Activated gamma-delta T cell treated with Interleukin-2 at 50 U/mL for 16 hours (primary cell): ENCODE measurements at places on chromosomes 13 and 19.

GRCh38 chr13:90928109-90928508 lies 419.4 kb upstream of the MIR17HG start:
- no peak for DNase-seq

DNA sequence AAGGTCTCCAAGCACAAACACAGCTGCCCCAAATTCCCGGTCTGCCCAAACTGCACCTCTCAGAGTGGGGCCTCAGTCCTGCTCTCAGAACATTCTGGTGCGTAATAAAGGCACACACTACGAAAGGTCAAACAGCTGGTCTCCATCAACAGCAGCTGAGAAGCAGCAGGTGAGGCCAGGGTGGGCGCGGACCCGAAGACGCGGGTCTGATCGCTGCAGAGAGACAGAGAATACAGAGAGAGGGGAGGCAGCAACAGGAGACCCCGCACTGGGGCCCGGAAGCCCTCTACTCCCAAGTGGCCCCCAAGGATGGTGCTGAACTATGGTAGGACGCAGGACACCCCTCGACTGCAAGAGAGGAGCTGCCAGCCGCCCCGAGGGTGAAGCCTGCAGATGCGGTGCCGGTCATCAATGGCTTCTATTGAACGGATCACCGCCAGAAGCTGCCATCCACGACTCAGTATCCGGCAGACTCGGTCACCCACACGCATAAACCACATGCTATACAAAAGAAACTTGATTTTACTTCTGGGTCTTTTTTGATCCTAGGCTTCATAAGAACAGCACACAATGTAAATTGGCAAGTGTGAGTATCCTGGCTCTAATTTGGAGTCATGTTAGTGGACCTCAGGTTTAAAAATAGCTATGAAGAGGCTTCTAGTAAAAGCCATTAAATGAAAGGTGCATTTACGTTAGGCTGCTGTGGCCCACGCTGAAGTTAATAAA lies 33.4 kb downstream of the STK24 start:
- no peak for DNase-seq

GRCh38 chr13:46373623-46374022 lies 13.4 kb downstream of the RUBCNL start:
- no peak for DNase-seq

DNA sequence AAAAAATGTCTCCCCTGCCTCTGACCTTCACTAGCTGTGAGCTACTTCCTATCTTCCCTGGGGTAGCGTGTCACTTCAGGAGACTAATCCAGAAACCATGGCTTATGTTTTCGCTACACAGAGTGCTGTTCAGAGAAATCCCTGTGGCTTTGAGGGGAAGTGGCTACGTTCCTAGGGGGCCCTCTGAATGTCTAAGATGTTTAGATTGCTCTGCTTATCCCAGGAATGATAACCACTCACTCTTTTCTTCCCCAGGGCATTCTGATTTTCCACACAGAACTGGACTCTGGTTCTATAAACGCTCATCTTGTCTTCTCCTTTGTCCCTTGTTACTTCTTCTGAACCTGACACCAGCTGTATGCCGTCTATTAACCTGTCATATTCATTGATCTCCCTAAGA lies 572.5 kb downstream of the OLFM4 start:
- no peak for DNase-seq

- DNase-seq: no peak
Observed at GRCh38 chr19:55686311-55687050, 11.5 kb downstream of the EPN1 start.

GRCh38 chr13:73902296-73902695 lies 231.9 kb downstream of the KLF12 start:
- no peak for DNase-seq

DNA sequence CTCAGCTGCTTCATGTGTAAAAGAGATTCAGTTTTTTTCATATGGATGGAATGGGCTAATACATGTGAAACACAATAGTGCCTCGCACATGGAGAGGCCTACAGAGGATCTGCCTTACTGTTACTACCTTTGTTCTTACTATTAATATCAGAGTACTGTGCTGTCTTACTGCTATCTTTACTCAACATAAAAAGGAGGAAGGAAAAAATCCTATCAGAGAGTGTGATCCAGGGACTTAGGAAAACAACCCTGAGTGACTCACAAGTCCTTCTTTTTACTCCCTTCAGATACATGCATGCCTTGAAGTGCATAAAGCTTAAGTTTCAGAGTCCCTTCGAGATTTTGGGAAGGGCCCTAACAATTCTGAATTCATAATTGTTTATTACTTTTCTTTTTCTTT lies 136.8 kb downstream of the TBC1D4 start:
- no peak for DNase-seq

DNA sequence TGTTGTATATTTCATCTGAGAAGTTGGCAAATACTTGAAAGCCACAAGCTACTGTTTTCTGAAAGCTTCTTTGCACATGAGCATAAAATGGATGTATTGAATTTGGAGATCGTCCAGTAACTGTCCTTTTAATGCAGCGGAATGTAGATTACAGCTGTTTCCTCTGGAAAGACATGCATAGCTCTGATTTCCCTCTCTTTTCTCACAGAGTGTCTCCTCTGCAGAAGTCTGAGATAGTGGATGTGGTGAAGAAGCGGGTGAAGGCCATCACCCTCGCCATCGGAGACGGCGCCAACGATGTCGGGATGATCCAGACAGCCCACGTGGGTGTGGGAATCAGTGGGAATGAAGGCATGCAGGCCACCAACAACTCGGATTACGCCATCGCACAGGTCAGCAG lies 283.0 kb downstream of the SHISA2 start:
- no peak for DNase-seq

DNA sequence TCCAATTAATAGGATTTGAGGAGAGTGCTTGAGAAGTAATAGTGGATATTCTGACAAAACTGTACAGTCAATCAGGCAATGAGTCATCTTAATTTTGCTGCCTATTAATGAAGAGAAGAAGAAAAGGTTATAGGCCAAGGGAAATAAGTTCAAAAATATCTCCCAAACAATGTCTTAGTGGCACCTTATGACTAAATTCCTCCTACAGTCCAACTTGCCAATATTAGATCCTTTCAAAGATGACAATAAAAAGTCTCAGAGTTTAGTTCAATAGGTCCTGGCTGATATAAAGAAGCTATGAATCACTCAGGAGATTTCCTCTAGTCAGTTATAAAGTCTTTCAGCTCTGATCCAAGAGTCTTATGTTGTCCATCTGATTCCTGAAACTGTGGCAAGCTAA lies 27.9 kb downstream of the UGGT2 start:
- DNase-seq: no peak

DNA sequence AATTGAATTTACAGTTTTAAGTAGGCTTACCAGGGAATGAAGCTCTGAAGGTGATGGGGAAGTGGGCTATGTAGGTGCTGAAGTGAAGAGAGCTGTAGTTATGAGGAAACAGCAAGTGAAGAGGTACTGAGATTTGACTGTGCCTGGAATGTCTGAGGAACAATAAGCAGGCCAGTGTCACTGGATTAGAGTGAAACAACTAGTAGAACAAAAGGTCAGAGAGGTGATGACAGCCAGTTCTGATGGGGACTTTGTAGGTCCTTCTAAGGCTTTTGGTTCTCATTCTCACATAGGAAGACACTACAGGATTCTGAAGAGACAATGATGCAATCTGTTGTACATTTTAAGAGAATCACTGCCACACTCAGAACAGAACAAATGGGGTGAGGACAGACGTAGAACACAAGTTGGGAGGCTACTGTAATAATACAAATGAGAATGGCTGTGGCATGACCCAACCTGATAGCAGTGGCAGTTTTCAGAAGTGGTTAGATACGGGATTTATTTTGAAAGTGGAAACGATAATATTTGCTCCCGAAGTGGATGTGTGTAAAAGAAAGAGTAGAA lies 130.8 kb downstream of the MYCBP2 start:
- DNase-seq: no peak
